ENCODE measurements at places on chromosomes 13 and 19.

DNA sequence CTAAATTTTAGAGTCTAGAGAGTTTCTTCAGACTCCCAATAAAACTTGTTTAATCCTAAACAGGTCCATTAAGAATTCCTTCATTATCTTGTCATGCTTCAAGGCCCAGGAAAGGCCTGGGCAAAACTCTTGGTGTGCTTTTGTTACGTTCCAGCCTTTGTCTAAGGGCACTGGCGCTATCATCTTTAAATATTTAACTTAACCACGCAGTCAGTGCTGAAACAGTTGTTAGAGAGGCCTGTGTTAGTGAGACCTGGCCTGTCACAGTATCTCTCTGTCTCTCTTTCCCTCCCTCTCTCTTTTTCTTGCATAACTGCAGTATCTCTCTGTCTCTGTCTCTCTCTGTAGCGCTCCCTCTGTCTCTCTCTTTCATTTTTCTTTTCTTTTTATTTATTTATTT, 8.2 kb upstream of the OR1M1 start:
- no peak for DNase-seq

DNA sequence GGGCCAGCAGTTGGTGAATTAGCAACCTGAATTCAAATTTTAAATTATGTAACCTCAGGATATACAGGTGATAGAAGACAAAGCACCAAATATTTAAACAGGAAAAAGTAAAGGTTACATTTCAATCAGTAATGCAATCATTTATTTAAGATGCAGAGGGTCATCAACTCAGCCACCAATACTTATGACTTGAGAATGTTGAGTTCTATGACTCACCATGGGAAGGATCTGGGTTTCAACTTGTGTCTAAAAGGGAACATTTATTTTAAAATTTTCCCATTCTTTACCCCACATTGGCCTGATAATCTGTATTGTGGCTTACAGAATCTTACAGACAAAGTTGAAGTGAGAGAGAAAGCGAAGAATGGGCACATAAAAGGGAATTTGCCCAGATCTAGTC, 418.0 kb downstream of the NDFIP2 start:
- DNase-seq, result no peak

GRCh38 chr13:67402546-67402945, 172.4 kb upstream of the PCDH9 start:
- no peak for DNase-seq

- DNase-seq, result no peak
Observed at GRCh38 chr13:40315416-40316064, 350.9 kb downstream of the FOXO1 start.

DNA sequence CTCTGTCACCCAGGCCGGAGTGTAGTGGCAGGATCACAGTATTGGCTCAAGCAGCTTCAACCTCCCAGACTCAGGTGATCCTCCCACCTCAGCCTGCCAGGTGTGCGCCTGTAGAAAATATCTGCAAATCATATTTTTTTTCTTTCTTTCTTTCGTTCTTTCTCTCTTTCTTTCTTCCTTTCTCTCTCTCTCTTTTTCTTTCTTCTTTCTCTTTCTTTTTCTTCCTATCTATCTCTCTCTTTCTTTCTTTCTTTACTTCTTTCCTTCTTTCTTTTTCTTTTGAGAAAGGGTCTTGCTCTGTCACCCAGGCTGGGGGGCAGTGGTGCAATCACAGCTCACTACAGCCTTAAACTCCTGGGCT, 16.3 kb upstream of the IGSF23 start:
- no peak for DNase-seq

GRCh38 chr19:41364524-41365391, 809 bp upstream of the B9D2 start:
- DNase-seq, result no peak

GRCh38 chr19:35144600-35145436, 1.8 kb downstream of the FXYD7 start:
- no peak for DNase-seq

Measured in GM12892 (cell line).